ENCODE measurements at places on chromosomes 7 and 10.

GRCh38 chr10:112722758-112723157 is 227.3 kb upstream of the TCF7L2 start:
- no peak for DNase-seq

GRCh38 chr10:117924820-117925219 is 121.9 kb downstream of the RAB11FIP2 start:
- no peak for DNase-seq

GRCh38 chr7:139494835-139495579 is 11.5 kb upstream of the KLRG2 start:
- no peak for DNase-seq

DNA sequence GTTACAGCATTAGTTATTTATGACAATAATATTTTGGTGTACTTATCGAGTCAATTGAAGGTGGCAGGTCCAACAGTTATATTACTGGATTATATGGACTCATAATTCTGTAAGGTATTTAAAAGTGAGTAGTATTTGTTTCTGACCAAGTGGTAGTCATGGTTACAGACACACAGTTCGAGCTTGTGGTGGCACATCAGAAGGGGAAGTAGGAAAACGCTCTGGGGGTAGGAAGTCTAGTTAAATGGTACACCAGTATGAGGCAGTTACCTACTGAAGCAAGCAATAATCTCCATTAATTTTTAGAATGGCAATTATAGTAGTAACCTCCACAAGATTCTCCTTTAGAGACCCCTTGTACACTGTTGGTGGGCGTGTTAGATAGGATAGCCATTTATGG is 541.2 kb downstream of the ETV1 start:
- DNase-seq, result no peak

- DNase-seq, result peak; percentile 31
Measured at GRCh38 chr7:105963038-105963667, at the start of gene CDHR3. Gene CDHR3 (plus strand): TSS chr7:105963264. CDS start chr7:105963319, 55 bp downstream.

DNA sequence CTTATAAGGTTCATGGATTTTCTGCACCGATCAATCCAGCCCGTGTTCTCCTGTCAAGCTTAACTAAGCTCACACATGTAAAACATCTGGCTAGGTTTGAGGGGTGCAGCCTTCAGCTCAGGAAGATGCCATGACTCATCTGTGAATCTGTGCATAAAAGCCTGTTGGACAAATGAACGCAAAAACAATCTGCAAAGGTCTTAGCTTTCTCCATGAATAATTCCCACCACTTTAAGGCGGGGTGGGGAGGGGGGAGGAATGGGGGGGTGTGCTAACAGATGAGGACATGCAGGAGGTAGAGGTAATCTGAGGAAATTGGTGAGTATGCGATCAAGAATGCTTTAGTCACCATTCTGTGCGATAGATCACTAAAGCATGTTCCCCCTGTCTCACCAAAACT is 4.8 kb downstream of the DOCK4 start:
- no peak for DNase-seq

DNA sequence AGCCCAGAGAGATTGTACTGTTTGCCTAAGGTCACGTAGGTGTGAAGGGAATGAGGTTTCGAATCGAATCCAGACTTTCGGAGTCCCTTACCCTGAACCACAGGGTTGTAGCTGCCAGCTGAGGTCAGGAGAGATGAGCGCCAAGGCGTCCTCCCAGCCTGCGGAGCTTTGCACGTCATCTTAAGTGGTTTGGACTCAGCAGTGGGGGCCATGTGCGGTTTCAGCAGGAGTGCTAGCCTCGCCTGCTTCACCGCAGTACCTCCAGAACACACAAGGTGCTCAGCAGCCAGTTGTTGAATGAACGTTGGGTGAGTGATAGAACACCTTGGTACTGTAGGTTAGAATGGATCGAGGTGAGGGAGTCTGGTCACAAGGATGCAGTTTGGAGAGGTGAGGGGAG is 74.9 kb upstream of the PPIF start:
- DNase-seq, result no peak

GRCh38 chr7:39709029-39709428 is 85.7 kb downstream of the RALA start:
- no peak for DNase-seq

DNA sequence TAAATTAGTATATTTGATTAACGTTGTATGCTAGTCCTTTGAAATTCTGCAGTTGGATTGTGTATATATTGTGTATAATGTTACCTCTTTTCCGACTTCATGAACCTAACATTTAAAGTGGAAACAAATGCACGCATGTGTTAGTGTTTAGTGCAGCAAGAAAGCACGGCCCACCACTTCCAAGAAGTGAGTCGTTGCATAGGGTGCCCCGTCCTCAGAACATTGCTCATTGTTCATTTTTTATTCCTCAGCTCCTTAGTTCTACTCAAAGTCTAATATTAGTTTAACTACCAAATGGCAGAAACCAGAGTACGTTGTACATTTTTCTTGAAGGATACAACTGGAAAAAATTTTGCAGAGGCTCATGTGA is 407.6 kb downstream of the AUTS2 start:
- DNase-seq, result no peak

- no peak for DNase-seq
Measured at GRCh38 chr7:15073301-15073700, 170.8 kb upstream of the DGKB start.

- no peak for DNase-seq
Measured at GRCh38 chr10:24953675-24954074, 1.3 kb upstream of the PRTFDC1 start.

GRCh38 chr7:42645906-42646305 is 266.0 kb downstream of the C7orf25 start:
- no peak for DNase-seq

- DNase-seq, result no peak
Measured at GRCh38 chr10:84235096-84235495, 6.2 kb downstream of the LRIT1 start.

DNA sequence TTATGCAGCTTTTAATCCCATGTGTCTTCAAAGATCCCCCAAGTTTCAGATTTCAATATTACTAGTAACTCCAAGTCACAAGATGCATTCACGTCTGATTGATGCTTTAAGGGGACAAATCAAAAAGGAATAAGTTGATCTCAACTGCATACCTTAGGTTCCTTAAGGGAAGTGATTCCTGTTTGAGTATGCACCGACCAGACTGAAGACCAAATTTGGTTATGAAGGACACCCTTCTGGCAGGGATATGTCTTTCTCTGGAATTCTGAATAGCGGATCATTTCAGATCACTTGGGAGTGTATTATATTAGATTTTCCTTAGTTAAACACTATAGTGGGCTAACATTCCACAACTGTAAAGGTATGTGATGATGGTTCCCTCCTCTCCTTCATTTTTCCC is 4.3 kb downstream of the KIF5B start:
- DNase-seq, result no peak

- no peak for DNase-seq
Measured at GRCh38 chr7:64551375-64552142, 11.3 kb downstream of the ZNF680 start.

DNA sequence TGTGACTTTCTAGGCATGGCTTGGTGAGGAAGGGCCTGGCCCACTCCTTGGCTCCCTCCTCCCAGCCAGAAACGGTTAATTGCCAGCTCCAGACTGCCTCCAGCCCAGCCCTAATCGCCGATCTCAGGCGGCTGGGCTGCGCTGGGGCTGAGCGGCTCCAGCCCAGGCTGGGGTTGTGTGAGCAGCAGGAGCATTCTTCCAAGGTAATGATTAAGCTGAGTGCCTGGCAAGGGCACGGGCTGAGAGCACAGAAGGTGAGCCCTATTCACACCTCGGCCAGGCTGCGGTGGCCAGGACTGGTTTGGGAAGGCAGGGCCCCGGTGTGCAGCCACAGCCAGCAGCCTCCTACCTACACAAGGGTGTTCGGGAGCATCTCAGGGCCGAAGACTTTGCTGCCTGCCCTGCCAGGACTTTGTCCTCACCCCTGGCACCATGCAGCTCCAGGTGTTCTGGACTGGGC is at the start of gene TMEM72:
TMEM72 (plus strand) TSS at position 257 of the 460 bp plus-strand sequence; CDS start at position 433, 176 bp downstream.
- peak; percentile 54 for DNase-seq

- no peak for DNase-seq
Measured at GRCh38 chr10:100873827-100874326, 38.9 kb upstream of the SLF2 start.

DNA sequence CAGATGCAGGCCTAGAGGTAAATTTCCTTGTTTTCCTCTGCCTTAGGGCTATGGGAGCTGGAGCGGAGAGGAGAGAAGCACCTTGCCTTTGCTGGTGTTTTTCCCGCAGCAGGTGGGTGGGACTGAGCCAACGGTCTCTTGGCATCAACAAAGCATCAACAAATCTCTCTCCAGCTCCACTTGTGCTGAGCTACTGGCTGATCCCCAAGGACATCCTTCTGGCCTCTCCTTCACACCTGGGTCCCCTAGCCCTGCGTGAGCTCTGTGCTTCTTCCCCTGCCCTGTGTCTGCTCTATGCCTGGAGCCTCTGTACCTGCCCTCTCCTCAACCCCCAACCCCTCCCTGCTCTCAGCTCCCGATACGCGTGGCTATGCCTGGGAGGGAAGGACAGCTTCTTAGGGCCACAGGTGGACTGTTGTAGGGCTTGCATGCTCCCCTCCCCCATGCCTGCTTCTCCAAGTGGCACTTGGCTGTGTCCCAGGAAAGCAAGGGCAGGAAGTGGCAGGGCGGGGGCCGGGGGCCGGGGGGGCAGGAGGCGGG is 3.2 kb upstream of the CLDN4 start:
- DNase-seq, result peak; percentile 85

DNA sequence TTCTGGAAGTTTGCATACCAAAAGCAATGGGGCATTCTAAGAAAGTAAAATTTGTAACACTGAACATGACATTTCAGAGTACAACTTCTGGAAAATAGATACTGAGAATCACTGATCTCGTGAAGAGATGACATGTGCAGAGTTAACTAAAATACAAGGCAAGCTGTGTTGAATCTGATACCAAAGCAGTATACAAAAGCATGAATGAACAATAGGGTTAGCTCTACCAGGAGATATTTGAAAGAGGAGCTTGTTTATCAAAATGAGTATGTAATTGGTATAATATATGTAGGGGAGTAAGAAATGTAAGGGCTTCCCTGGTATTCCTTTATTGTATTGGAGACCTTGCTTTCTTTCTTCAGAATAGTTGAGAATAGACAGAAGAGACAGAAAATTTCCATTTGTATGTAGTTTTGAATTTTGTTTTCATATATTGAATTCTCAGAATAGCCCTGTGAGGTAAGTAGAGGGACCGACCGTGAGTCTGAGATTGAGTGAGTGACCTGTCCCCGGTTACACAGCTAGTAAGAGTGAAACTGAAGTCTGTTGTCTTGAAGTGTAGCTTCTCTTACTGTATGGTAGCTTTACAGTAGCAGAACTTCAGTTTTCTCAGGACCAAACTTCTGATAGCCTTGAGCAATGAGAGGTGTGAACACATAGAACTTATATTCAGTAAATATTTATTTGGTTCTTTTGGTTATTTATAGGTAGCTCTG is 5.0 kb downstream of the HBP1 start:
- DNase-seq, result no peak

- DNase-seq, result no peak
Measured at GRCh38 chr10:5458425-5458824, 40.9 kb downstream of the CALML5 start.

DNA sequence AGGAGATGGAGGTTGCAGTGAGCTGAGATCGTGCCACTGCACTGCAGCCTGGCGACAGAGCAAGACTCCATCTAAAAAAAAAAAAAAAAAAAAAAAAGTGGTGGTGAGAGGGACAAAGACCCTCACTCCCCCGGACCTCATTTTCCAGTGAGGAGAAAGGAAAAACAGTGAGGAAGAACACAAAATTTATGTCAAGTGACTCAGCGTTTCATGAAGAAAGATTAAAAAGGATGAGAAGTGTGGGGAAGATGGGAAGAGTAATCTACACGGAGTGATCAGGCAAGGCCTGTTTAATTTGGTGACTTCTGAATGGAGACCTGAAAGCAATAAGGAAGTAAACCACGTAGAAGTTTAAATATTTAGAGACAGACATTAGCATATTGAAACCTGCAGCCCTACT is 7.0 kb downstream of the NUDT5 start:
- DNase-seq, result no peak

GRCh38 chr10:110040108-110040507 is 32.3 kb downstream of the ADD3 start:
- no peak for DNase-seq

DNA sequence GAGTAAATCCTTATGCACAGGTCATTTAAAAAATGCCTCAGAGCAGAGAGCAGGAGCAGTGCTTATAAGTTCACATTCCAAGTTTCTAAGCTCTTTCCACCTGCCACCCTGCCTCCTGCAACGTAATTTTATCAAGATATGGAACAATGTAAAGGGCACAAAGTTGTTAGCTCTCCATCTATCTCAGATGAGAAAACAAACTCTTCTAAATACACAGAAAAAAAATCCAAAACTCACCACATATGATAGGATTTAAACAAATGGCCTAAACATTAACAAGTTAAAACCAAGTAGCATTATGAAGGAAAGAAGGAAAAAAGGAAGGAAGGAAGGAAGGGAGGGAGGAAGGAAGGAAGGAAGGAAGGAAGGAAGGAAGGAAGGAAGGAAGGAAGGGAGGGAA is 1132.8 kb downstream of the GRM8 start:
- DNase-seq, result no peak

DNA sequence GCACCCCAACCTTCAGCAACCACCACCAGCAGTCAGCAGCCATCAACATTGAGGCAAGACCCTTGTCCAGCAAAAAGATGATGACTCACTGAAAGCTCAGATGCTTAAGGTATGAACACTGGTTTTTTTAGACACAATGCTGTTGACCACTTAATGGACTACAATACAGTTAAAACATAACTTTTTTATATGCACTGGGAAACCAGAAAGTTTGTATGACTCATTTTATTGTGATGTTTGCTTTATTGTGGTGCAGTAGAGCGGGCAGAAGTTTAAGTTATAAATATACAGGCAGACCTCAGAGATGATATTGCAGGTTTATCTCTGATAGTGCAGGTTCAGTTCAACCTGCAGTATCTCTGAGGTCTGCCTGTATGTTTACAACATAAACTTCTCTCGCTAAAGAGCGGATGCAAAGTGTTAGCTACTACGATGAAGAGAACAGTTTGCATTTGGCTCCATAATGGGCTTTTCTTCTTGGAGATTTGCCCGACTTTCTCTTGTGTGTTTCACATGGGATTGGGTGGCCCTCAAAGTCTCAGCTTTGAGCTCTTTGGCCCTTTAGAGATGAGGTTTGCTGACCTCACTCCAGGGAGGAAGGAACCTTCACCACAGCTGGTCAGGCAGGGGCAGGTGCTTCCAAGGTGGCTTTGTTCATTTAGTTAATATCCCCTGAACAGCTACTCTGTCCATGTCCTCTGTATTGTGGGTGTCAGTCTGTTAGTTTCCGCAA is 84.4 kb upstream of the SHH start:
- no peak for DNase-seq

- DNase-seq, result peak; percentile 84
Measured at GRCh38 chr10:132518572-132519381, 18.8 kb upstream of the INPP5A start.

DNA sequence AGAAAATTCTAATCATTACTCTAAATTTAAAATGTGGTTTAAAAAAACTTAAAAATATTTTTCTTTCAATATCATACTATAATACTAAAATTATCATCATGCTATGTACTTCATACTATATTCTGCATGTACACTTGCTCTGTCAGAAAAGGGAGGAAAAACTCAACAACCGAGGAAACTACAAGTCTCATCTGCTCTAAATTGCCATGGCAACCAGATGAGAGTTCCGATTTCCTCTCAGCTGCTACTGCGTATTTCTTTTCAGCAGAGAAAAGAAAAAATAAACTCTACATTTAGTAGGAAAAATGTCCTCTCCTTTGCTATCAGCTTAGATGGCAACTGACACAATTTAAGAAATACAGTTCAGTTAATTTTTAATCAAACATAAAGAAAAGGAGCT is 178.9 kb downstream of the SRPK2 start:
- no peak for DNase-seq

GRCh38 chr7:120677535-120677934 is 180.4 kb downstream of the TSPAN12 start:
- DNase-seq, result no peak

GRCh38 chr10:36765782-36766414 is 359.5 kb upstream of the ANKRD30A start:
- DNase-seq, result no peak
